ENCODE measurements at places on chromosomes 1 and 21.

DNA sequence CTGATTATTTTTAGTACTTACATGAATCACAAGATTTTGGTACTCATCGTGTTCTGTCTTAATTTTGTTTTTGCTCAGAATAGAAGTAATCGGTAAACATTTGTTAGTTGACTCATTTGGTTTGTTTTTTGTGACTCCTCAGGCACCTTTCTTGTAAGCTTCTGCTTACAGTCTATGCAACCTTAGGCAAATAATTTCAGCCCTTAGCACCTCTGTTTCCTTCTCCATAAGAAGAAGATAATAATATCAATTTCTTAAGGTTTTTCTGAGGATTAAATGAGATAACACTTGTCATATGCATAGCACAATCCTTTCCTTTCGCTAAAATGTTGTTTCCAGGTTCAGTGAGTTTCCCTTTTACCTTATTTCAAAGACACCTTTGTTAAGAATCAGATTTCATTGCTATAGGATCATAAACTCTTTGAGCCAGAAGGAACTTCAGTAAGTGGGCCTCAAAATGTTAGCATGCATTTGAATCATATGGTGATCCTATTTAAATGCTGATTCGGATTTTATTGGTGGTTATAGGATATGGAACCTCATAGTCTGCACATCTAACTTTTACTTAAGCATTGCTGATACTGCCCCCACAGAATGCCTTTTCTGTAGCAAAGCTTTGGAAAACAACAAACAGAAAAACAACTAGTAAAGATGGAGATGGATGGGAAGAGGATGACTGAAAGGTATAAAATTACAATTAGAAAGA lies 272.7 kb upstream of the CACYBP start:
- no peak for DNase-seq

GRCh38 chr1:25997828-25998761 lies at the start of gene PAFAH2:
Gene PAFAH2 (minus strand): TSS chr1:25998063. CDS start chr1:25990816, 7,247 bp downstream.
- peak; percentile 99 for DNase-seq

- peak; percentile 64 for DNase-seq
These were observed 53.0 kb downstream of the IER5 start for GRCh38 chr1:181141431-181141910.

DNA sequence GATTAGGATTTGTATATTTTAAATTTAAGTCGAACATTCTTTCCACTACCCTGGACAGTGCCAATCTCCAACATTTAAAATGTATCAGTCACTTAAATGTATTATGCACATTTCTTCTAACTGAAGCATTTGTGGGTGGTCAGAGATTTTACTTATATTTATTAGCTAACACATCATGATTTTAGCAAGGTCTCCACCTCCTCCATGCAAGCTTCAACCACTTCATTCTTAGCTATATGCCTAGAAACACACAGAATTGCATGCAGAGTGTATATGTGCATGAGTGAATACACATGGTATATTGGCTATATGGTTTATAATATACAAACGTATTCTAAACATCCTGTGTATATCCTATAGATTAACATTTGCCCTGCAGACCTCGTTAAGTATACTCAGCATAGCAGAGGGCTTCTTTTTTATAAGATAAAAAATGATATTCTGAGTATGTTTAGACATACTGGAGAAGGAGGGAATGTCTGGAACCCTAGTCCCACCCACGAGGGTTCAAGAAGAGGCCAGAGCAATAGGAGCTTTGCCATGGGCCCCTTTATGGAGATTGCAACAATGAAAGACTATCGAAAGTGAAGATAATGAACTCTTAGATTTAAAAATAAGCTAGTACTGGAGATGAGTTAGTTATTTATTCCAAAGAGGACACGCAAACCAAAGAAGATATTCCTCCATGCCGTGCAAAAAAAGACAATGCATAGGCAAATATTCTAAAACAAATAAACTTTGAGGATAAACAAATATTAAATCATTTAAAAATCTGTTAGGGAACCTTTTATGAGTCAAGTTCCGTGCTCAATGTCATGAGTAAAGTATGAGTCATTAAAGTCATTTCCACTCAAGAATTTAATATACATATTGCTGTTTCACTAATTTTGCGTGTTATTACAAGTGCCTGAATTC lies 480.4 kb downstream of the SIPA1L2 start:
- no peak for DNase-seq

- no peak for DNase-seq
These were observed 252.1 kb downstream of the KAZN start for GRCh38 chr1:14850563-14850962.

DNA sequence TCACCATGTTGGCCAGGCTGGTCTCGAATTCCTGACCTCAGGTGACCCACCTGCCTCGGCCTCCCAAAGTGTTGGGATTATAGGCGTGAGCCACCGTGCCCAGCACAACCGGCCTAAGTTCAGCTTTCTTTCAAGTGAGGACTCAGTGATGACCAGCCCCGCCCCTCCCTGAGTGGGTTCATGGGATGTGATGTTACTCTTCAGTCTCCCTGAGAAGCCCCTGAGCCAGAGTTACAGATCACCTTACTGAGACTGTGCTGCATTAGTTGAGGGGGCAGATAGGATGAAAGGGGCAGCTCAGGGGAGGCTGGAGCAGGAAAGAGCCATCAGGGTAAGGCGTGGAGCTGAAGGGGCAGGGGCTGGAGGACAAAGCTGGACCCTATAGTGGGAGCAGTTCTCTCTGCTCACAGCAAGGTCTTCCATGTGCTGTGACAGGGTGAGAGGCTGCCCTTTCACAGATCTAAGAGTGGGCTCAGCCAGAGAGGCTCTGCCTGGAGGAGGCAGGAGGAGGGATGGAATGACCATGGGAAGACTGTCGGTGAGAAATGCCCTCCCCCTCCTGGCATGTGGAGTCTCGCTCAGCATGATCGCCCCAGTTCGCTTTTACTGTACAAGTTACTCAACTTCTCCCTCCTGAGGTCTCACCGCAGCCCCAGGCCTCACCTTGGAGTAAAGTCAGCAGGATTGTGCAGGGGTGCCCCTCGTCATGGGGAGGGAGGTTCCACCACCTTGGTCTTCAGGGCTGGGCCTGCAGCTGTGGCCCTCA lies 13.4 kb downstream of the SH2D2A start:
- DNase-seq = no peak

DNA sequence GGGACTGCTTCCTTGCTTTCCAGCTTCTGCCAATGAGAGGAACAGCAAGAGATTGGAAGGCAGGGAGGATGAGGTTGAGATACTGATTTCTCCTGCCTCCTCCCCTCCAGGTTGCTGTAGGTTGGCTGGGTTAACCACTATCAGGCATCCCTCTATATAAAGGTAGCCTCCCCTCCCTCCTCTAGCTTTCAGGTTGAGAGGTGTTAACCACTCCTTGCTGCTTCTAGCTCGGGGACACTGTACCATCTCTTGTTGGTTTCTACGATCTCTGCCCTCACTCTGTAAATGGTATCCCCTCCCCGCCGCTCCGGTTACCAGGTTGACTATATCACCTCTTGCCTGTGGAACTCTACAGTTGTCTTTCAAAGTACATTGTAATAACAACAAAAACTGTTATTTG lies 16.7 kb downstream of the LPAR3 start:
- DNase-seq = peak; percentile 36

DNA sequence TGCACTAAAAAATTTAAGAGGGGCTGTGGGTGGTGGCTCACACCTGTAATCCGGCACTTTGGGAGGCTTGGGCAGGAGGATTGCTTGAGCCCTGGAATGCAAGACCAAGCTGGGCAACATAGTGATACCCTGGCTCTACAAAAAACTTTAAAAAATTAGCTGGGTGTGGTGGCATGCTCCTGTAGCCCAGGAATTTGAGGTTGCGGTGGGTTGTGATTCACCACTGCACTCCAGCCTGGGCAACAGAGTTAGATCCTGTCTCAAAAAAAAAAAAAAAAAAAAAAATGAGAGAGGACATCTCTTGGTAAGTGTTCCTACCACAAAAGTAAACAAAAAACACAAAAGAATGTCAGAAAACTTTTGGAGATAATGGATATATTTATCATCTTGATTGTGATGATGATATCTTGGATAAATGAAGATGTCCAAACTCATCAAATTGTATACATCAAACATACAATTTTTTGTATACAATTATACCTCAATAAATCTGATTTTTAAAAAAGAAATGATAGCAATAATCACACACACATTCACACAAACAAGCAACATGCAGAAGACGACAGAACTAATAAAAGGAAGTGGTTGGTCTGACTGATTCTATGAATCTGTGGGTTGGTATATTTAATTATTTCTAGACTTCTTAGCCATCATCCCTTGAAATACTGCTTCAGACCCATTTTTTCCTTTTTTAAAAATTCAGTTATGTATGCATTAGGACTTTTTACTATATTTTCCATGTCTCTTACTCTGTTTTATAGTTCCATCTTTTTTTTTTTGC lies 465.9 kb downstream of the PLA2G4A start:
- DNase-seq = no peak

DNA sequence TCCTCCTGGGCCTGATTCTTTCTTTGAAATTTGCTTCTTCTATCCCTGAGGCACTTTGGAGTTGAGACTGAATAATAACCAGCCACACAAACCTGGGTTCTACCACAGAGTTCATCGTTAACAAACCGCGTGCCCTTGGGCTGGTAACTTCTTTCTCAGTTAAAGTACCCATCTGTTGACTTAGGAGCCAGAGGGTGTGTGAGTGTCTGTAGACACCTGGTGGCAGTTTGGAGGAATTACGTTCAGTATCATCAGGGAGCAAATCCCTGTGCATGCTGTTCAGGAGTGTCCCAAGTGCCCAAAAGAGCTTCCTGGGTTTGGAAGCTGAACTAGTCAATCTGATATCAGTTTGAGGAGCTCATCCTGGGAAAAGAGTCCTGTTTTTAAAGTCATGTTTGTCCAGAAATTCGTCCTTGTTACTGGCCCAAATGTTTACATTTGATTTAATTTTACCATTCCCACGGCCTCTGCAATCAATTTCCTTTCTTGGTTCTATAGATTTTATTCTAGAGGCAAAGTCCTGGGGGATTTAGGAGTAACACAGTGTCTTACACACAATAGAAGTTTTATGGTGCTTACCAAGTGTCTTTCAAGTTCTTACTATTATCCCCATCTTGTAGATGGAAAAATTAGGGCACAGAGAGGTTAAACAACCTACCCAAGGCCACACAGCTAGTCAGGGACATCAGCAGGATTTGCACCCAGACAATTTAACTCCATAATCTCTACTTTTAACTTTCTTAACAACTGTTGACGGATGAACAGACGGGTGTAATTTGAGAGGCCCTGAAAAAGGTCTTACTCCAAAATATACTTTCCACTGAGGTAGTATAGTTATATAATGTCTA lies 26.7 kb upstream of the RPTN start:
- DNase-seq = peak; percentile 65

- DNase-seq = peak; percentile 61
These were observed 1.2 kb downstream of the MTF2 start for GRCh38 chr1:93080179-93080823.

GRCh38 chr21:44067011-44067839 lies 40.0 kb upstream of the PWP2 start:
- no peak for DNase-seq

- DNase-seq = no peak
These were observed 367.1 kb upstream of the ESRRG start for GRCh38 chr1:217090060-217090911.

DNA sequence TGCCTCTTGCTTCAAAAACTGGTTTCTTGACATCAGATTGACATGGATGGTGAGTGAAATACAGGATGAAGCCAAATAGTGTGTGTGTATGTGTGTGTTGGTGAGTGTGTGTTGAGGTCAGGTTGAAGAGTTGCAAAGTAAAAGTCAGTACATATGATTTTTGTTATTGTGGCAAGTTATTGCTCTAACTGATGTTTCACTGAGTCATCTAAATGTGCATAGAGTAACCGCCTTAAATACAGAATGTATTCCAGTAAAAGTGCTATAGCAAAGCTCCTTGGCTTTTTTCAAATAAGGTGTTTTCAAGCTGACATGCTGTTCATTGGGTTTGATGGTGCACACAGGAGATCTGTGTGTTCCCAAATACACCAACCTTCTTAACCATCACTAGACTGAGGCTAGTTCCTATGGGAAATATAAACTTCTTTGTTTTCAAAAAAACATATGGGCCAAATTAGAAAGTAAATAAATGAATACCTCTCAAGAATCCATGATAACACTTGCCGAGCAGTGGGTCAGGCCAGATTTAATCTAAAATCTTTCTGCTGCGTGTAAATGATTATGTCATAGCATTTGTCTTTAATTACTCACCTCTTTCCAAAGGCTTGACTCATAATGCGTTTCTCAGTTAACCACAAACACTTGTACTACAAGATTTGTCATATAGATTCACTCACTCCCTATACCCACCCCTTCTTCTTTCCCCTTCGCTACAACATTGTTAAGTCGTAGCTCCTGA lies 151.1 kb downstream of the LYPLAL1 start:
- DNase-seq = no peak

DNA sequence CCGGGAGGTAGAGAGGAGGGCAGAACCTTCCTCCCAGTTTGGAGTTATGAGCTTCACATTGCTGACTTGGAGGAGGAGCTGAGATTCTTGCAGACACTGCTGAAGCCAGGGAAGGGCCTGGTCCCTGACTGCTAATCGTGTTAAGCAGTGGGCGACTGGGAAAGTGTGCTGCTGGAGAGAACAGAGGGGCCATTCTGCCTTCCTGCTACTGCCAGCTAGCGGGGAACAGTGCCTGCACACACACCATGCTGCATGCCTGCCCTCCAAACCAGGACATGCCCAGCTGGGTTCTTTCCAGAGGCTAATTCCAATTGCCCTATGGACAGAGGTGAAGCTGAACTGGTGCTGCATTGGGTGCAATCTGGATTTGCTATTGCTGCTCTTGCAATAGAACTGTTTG lies 281.4 kb downstream of the AJAP1 start:
- DNase-seq = no peak

DNA sequence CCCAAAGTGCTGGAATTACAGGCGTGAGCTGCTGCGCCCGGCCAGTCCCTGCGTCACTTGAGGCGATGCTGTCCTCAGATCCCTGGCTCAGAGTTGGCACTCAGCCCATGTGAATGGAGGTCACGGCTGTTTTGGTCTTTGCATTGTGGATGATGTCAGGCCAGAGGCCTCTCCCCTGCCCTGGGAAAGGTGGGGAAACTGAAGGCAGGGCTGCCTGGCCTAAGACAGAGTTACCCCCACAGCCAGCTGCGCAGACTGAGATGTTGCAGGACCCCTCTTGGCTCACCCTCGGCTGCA lies 821 bp downstream of the MASP2 start:
- no peak for DNase-seq

GRCh38 chr1:3578433-3578805 lies 32.9 kb downstream of the MEGF6 start:
- DNase-seq = no peak

DNA sequence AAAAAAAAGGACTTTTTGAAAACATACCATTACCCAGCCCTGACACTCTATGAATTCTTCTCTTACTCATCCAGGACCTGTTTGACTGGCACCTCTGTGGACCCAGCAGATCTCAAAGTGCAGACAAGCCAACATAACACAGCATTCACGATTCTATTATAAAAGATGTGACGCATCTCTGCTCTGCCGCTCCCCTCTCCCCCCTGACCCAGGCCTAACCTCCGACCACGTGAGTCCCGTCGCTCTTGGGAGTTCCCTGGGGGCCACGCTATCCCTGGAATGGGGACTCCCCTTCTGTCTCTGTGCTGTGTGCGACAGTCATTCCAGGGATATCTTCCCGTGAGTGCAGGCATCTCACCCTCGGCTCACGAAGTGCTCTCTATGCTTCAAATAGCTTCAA lies 21.1 kb downstream of the LRRC38 start:
- no peak for DNase-seq

Data from CD4-positive, alpha-beta T cell treated with Interleukin-2 at 100 ng/mL for 4 hours (primary cell).